ENCODE measurements at places on chromosomes 11 and 22.

- DNase-seq, result no peak
Measured at GRCh38 chr11:2686360-2687222, 13.2 kb downstream of the KCNQ1OT1 start.

DNA sequence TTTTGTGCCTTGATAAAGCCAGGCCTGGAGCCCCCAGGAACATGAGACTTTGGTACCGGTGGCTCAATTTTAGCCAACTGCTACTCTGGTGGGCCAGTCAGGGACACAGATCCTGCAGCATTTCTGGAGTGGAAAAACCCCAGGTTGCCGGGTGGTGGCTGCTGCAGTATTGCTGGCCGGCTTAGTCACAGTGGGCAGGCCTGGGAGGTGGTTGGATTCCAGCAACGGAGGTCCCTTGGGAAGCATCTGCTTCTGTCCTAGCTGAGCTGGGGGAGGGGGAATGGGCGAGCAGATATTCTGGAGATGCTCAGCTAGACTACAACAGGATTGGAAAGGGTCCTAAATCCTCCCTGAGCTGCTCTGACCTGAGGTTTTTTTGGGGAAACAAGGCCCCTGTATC lies 31.6 kb upstream of the ACCSL start:
- no peak for DNase-seq

GRCh38 chr11:3949125-3949524 lies 93.7 kb downstream of the STIM1 start:
- no peak for DNase-seq

DNA sequence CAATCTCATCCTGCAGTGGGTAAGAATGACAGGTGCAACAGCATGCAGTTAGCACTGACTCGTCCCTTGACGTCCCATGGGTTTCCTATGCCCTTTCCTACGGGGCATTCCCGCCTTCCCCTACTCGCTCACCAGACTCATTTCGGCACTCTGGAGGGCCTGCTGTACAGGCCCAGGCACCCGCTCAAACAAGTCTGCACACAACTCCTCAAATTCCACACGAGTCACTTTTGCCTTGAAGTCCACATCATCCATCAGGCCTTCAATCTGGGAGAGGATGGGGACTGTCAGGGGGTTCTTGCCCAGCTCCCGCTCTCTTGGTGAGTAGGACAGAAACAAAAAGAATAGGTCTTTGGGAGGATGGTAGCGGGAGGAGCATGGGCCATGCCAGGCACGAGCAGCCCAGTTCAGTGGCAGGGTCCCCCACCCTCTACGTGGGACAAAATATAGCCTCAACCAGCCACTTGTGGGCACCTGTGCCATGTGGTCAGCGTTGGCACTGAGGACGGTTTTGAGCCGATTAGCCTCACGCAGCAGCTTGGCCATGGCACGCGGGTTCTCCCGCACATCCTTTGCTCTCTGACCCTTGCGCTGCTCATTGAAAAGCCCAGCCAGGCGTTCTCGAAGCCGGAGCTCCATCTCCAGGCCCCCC lies 4.7 kb downstream of the HYOU1 start:
- DNase-seq, result no peak

- DNase-seq, result no peak
Measured at GRCh38 chr11:70364178-70364577, 34.2 kb upstream of the CTTN start.

GRCh38 chr11:11387622-11388305 lies 34.7 kb upstream of the CSNK2A3 start:
- no peak for DNase-seq

DNA sequence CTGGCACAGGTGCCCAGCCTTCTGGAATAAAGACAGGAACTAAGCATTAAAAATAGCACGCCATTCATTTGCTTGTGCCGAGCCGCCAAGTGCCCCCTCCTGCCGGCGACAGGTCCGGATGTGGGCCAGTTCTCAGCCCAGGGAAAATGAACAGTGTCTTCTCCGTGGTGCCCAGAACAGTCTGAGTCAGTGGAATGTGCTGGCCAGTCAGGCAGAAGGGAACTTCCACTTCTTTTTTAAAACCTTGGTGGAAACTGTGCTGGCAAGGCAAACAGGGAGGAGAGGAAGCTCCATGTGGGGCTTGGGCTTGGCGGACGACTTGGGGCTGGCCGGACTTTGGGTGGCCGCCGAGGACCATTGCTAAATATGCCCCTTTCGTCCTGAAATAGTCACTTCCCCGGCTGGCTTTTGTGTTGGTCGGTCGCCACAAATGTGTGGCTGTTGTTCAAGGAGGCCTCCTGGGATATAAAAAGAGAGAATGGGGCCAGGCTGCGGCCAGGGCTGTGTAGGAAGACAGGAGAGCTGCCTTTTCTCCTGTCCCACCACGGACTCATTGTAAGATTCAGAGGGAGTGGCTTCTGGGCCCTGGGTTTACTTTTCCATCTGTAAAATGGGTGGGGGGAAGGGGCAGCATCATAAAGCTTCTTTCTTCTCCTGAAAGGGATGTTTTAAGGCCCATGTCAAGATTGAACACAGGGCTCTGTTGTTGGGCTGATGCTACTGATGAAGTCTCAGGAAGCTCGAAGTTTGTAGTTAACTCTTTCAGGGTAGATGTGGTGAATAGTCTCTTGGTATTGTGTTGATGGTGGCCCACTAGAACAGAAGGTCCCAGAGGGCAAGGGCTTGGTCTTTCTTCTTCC lies 101.0 kb downstream of the PTPRJ start:
- DNase-seq, result peak; percentile 69

- DNase-seq, result no peak
Measured at GRCh38 chr22:35451592-35451991, 51.7 kb downstream of the MCM5 start.

DNA sequence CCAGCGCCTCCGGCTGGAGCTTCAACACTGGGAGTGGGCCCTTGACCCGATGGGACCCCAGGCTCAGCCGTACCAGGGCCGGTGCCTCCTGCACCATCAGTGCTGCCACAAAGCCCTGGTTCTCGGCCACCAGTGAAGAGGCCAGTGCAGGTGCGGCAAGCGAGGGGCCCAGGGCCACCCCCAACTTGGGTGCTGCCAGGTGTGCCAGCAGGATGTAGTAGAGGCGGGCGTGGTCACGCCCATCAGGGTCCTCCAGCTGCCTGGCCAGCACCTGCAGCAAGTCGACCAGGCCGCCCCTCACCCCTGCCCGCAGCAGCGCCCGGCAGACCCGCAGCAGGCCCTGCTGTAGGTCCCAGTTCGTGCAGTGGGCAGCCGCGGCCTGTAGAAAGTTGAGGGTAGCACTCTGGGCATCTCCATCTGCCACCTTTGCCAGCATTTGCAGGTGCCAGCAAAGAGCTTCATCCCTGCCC lies 2.3 kb downstream of the AP5B1 start:
- DNase-seq, result no peak

- DNase-seq, result no peak
Measured at GRCh38 chr22:40434106-40434505, 63.7 kb downstream of the SGSM3 start.

GRCh38 chr22:50585781-50586180 lies 3.1 kb upstream of the CHKB start:
- no peak for DNase-seq

GRCh38 chr11:32983506-32983905 lies 32.2 kb upstream of the DEPDC7 start:
- no peak for DNase-seq

DNA sequence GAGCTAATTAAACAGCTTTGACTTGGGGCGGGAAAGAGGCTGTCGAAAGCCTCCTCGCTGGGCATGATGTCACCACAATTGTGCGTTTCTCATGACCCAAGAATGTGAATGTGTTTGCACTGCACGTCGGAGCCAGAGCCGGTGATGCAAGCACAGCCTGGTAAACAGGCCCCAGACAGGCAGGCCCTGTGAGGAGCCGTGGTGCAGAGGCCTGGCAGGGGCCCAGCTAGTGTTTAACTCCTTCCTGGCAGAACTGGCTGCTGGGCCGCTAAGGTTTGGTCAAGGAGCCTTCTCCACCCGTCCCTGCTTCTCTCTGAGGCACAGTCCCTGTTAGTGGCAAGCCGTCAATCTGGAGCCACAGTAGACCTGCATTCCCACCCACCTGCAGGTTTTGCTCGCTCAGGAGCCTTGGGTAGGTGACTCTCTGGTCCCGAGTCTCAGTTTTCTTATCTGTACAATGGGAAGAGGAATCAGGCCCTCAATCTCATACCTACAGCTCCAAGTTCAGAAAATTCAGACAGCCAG lies 25.4 kb upstream of the SMTN start:
- DNase-seq, result peak; percentile 21

GRCh38 chr22:23058063-23058462 lies 12.3 kb upstream of the GNAZ start:
- no peak for DNase-seq

- DNase-seq, result no peak
Measured at GRCh38 chr22:29251981-29252911, 15.5 kb downstream of the RHBDD3 start.

DNA sequence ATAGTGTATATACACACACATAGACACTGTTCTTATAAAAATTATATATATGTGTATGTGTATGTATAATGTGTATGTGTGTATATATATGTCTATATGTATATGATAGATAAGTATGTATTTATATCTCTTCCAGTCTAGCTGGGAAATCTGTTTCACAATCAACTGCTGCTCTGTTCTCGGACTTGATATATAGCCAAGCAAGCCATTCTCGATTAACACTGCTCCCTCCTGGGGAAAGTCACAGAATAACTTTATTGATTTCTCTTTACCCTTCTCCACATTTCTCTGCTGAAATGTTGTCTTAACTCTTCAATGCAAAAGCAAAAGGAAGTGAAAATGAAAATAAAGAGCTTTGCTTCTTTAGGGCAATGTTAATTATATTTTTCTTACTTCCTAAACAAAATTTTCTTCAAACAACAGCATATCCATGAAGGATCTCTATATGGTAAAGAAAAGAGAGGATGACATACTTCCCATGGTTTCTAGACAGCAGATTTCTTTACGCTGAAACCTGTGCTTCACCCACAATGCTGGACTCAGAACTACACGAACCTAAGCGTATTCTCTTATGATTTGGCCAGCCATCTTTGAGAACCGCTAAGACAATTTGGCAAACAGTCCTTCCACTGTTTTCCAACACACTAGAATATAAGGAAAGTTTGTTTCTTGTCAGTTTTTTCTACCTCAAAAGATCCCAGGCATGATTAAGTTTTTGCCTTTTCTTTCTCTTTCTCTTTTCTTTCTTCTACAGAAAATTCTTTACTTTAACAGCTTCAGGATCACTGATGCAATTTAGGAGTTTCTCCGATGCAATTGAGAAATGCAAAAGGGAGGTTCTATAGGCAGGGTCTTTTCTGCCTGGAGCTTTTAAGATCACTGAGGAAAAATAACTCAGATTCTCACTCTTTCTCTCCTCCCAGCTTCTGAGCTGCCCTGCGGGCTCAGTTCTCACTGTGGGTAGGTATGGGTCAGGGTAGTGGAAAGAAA lies 1.9 kb downstream of the BLID start:
- DNase-seq, result no peak

DNA sequence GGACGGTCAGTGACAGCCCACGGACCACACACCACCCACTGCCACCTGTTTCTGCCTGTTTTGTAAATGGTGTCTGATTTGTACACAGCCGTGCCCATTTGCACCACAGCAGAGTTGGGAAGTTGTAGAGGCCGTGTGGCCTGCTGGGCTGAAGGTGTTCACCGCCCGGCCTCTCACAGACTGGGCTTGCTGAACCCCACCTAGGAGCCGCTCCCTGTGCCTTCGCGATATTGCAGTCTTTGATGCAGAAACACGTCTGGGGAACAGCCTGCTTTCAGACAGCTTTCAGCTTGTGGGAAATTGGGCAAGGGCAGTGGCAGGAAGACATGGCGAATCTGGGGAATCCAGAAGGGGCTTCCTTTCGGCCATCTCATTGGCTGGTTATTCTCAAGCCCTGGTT lies 9.8 kb upstream of the GRAMD4 start:
- DNase-seq, result no peak

GRCh38 chr11:10984250-10984649 lies 126.4 kb upstream of the ZBED5 start:
- DNase-seq, result no peak

DNA sequence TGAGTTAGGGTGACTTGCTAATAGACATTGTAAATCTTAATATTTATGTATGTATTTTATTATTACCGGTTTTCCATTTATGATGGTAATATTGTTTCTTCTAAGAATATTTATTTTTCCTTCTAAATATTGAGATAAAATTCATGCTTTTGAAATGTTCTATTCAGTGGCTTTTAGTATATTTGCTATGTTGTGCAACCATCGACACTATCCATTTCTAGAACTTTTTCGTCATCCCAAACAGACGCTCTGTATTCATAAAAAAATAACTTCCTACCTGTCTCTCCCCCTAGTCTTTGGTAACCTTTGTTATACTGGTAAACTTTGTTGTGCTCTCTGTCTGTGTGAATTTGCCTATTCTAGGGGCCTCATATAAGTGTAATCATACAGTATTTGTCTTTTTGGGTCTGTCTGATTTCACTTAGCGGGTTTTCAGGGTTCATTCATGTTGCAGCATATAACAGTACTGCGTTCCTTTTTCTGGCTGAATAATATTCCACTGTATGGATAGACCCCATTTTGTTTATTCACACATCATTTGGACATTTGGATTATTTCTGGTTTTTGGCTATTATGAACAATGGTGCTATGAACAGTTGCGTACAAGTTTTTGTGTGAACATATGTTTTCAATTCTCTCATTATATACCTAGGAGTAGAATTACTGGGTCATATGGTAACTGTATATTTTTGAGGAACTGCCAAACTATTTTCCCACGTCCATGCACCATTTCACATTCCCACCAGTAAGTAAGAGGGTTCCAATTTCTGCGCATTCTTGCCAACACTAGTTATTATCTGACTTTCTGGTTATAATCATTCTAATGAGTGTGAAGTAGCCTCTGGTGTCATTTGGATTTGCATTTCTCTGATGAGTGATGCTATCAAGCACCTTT lies 15.9 kb downstream of the NEAT1 start:
- no peak for DNase-seq

DNA sequence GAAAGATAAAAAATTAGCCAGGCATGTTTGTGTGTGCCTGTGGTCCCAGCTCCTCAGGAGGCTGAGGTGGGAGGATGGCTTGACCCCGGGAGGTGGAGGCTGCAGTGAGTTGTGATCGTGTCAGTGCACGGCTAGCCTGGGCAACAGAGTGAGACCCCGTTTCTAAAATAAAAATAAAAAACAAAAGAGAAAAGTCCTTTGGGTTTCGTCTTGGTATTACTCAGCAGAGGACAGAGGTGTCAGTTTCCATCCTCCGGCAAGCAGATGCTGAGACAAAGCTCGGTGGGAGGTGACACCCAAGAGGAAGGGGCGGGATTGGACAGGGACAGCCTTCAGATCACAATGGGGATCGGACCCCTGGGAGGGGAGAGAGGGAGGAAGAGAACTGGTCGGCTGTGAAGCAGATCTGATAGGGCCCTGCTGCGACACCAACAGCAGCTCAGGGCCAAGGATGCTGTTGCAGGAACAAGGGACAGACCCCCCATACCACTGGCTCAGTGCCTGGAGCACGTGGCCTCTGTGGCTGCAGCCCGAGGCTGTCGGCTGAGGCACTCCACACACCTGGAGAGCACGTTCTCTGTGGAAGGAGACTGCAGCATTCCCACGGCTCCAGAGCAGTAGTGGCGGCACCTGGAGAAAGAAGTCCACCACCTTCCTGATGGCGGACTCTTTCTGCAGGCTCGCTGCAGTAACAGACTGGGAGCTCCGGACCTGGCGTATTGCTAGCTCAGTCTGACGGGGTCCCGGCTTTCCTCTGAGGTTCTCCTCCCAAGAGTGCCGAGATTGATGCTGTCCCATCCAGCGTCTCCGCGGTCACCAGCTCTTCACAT lies 5.2 kb upstream of the BID start:
- DNase-seq, result no peak

GRCh38 chr11:62444835-62445234 lies 26.0 kb downstream of the SCGB1A1 start:
- DNase-seq, result no peak
